Activated naive CD4-positive, alpha-beta T cell treated with anti-CD3 and anti-CD28 coated beads for 36 hours (primary cell): ENCODE measurements at places on chromosomes 2 and 18. TPM values are rescaled to one million over a fixed set of nuclear protein-coding genes. Genes with fewer than 3 reads are reported as not detected.

Gene CCDC68
- total RNA-seq, result not detected

Gene NLRC4
- total RNA-seq, result not detected

Gene CYBRD1
- total RNA-seq, result 0.76 TPM

Gene SPC25
- 32.0 TPM for total RNA-seq

Gene CXCR1
- total RNA-seq, result not detected

Gene LOXHD1
- total RNA-seq, result 0.05 TPM

Gene ACKR3
- total RNA-seq, result 0.49 TPM

Gene PDCD1
- total RNA-seq, result 6.9 TPM

Gene CHRNG
- not detected for total RNA-seq

Gene OR6B2
- total RNA-seq, result not detected

Gene IL37
- total RNA-seq, result not detected

Gene MAPRE3
- 2.9 TPM for total RNA-seq

Gene CPO
- not detected for total RNA-seq

Gene MEP1B
- not detected for total RNA-seq

Gene LIPT1
- total RNA-seq, result 8.1 TPM

Gene ANKRD53
- total RNA-seq, result 0.24 TPM

Gene IMPACT
- 19.9 TPM for total RNA-seq

Gene ASPRV1
- 0.41 TPM for total RNA-seq

Gene ACVR1C
- 3.5 TPM for total RNA-seq

Gene CRYGC
- not detected for total RNA-seq

Gene MFSD2B
- 0.15 TPM for total RNA-seq

Gene RAB6C
- total RNA-seq, result not detected

Gene CDKL4
- total RNA-seq, result not detected
